Activated CD4-positive, alpha-beta memory T cell treated with anti-CD3 and anti-CD28 coated beads for 36 hours (primary cell): ENCODE measurements at places on chromosomes 6 and 20. TPM values are rescaled to one million over a fixed set of nuclear protein-coding genes. Genes with fewer than 3 reads are reported as not detected.

Gene DDO
- not detected for total RNA-seq

Gene BFSP1
- 0.36 TPM for total RNA-seq

Gene TAGAP
- total RNA-seq = 40.1 TPM

Gene SPO11
- total RNA-seq = not detected

Gene TP53TG5
- 0.55 TPM for total RNA-seq

Gene PRPF6
- total RNA-seq = 63.1 TPM
